ENCODE measurements at places on chromosomes 2 and 18.

GRCh38 chr2:223251656-223252229 is 199.8 kb downstream of the KCNE4 start:
- no peak for DNase-seq

DNA sequence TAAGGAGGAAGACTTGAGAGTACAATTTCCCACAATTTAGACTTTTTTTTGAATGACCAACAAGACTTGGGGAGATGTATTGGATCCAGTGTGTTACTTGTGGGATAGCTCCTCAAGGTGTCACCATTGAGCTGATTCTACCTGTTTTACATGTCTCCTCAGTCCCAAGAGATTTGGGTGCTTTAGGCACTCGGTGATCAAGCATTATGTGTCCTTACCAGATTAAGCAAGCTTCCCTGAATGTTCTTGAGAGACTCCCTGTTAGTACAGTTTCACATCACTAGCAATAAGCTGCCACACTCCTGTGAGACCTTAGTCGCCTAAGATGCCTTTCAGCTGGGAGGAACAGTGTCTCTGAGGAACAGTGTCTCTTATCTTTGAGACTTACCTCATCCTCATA is 384.3 kb upstream of the SYT4 start:
- no peak for DNase-seq

- no peak for DNase-seq
These were observed 52.1 kb downstream of the LRRTM1 start for GRCh38 chr2:80252294-80252986.

GRCh38 chr2:117587310-117587709 is 227.2 kb upstream of the DDX18 start:
- DNase-seq = no peak

- peak; percentile 37 for DNase-seq
These were observed 624 bp downstream of the METTL8 start for GRCh38 chr2:171432969-171433762.
